ENCODE measurements at places on chromosomes 2 and 18. TPM values are rescaled to one million over a fixed set of nuclear protein-coding genes. Genes with fewer than 3 reads are reported as not detected.

- DNase-seq = no peak
Observed at GRCh38 chr18:77360315-77361190, 110.9 kb downstream of the GALR1 start.

DNA sequence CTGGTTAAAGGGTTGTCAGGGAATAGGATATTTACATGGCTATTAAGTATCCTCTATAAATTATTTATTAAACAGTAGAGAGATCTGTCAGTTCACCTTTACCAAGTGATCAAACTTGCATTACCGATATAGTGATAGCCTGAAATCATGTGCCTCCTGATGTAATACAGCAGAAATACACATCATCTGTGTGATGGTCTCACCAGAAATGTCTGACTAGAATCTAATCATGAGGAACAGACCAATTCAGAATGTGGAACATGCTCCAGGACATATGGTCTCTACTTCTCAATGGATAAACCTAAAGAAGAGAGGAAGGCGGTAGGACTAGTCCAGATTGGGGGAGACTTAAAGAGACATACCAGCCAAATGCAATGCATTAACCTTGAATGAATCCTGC lies 6.2 kb downstream of the VPS54 start:
- DNase-seq = no peak

UPP2 gene
- polyA plus RNA-seq = 0.24 TPM

GRCh38 chr18:79645291-79645983 lies 34.2 kb upstream of the CTDP1 start:
- no peak for DNase-seq

- DNase-seq = no peak
Observed at GRCh38 chr2:32423536-32423935, 66.7 kb downstream of the BIRC6 start.

DNA sequence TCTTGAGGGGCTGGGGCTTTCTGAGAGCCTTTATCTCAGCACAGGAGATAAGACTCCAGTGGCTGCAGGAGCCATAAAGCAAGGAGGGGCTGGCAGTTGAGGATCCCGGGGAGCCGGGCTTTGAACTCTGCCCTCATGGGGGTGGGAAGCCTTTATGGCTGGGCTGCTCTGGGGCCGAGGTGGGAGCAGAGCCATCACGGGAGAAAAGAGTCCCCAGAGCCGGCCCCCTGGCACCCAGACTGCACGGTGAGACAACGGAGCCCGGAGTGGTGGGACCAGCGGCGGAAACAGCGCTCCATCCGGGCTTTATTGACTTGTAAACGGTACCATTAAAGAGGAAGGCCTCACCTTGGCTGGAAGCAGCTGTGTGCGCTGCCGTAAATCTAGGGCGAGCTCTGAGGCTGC lies 162.6 kb downstream of the MYCN start:
- no peak for DNase-seq

CXCR2 gene
- polyA plus RNA-seq = 0.29 TPM

ERICH2 gene
- polyA plus RNA-seq = 1.1 TPM

GRCh38 chr2:233007739-233008138 lies 5.3 kb downstream of the NGEF start:
- no peak for DNase-seq

GRCh38 chr2:74498500-74499266 lies 720 bp downstream of the LBX2 start:
- DNase-seq = peak; percentile 35

GRCh38 chr2:105872830-105873229 lies 128.1 kb downstream of the NCK2 start:
- DNase-seq = no peak

MOGAT1 gene
- polyA plus RNA-seq = not detected

DNA sequence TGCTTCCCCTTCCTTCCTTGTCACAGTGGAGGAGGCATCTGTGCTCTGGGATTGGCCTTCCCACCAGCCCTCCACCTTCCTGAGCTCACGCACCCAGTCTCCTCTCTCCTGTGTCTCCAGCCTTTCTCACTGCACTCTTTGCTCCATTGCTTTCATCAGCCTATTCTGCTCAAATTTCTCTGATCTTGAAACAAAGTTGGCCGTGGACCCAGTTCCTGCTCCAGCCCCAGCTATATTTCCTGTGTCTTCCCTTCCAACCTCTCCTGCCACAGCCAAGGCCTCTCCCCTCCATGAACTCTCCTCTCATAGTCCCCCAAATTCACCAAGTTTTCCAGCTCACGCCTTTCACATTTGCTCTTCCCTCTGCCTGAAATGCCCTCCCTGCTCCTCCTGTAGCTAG lies 226.6 kb upstream of the AGAP1 start:
- no peak for DNase-seq

- DNase-seq = no peak
Observed at GRCh38 chr2:121699421-121700333, 37.0 kb downstream of the NIFK start.

- DNase-seq = no peak
Observed at GRCh38 chr2:174615871-174616436, 18.4 kb upstream of the WIPF1 start.

GRCh38 chr2:219029829-219030165 lies 11.5 kb downstream of the CFAP65 start:
- peak; percentile 75 for DNase-seq

GRCh38 chr2:136424112-136424511 lies 306.2 kb upstream of the CXCR4 start:
- no peak for DNase-seq

LCT gene
- polyA plus RNA-seq = not detected

SCN9A gene
- 0.22 TPM for polyA plus RNA-seq

DNA sequence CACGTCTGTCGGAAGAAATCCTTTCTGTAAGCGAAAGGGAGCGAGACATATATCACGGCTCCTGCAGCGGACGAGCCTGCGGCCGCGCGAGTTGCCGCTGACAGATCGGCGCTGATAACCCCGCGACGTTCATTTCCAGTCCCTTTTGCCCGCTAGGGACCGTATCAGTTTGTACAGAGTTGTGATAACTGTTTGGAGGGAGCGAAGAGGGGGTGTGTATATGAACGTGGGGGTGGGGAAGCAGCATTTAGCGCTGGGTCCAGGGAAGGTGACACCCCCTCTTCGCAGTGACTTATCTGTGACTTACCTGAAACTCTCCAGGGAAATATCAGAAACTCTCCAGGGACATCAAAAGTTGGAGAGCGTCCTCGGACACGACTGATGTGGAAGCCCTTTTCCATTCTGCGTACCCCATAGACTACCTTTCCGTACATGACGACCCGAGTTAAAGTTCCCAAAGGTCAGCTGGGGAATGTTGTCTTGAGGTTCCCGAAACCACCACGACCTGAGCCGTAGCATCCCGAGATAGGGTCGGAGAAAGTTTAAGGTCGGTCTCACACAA lies 948 bp upstream of the GATA6 start:
- DNase-seq = no peak

DNA sequence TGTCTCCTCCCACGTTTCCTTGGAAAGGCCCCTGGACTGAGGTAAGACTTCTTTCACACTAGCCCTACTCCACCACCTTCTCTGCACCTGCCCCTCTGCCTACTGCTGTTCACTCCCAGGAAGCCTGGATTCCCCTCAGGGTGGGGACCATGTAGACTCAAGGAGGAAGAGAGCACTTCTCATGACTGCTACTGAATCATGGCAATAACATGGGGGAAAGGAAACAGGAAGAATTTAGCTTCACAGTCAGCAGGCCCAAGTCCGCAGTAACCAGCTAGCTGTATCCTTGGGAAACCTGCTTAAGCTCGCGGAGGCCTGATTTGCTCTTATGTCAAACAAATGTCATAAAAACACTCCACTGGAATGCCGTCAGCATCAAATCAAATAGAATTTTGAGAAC lies 126.2 kb upstream of the CAPN13 start:
- no peak for DNase-seq

GRCh38 chr18:70693246-70693645 lies 404.4 kb downstream of the SOCS6 start:
- DNase-seq = no peak

PAX3 gene
- not detected for polyA plus RNA-seq

GRCh38 chr2:199395311-199395710 lies 62.4 kb downstream of the SATB2 start:
- DNase-seq = no peak

- DNase-seq = no peak
Observed at GRCh38 chr2:133200684-133201421, 367.4 kb downstream of the NCKAP5 start.

DCDC2C gene
- not detected for polyA plus RNA-seq

DNA sequence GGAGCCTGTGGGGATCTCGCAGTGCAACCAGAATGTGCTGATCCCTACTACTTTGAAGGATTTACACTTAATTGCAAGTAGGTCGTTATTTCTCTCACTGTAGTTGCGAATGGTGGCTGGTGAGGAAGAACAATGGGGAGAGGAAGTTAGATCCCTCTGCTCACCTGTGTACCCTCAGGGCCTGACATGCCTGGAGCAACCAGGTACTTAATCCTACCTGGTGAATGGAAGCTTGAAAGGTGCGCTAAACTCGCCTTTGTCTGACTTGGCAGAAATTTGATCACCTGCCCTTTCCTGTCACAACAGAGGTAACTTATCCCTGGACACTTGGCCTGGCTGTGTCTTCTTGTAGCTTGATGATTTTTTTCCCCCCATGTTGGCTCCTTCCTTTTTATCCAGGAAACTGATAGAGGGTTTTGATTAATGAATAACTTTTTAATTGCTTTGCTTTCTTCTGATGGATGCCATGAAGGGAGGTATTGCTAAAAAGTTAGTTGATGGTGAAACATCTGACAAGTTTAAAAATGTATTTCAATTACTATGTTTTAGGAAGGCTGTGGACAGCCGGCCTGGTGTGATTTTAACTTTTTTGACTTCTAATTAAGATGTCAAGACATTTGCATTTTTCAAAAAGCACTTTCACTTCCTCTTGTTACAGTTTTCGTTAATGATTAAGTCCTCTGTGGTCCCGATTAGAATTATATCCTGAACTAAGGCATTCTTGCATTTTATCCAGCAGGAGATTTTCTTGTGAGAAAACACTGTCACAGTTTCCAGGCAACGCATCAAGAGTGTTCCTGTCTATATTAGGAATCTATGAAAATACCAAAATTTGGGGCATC lies 9.2 kb downstream of the SGPP2 start:
- no peak for DNase-seq

CFAP210 gene
- polyA plus RNA-seq = 0.24 TPM

DNA sequence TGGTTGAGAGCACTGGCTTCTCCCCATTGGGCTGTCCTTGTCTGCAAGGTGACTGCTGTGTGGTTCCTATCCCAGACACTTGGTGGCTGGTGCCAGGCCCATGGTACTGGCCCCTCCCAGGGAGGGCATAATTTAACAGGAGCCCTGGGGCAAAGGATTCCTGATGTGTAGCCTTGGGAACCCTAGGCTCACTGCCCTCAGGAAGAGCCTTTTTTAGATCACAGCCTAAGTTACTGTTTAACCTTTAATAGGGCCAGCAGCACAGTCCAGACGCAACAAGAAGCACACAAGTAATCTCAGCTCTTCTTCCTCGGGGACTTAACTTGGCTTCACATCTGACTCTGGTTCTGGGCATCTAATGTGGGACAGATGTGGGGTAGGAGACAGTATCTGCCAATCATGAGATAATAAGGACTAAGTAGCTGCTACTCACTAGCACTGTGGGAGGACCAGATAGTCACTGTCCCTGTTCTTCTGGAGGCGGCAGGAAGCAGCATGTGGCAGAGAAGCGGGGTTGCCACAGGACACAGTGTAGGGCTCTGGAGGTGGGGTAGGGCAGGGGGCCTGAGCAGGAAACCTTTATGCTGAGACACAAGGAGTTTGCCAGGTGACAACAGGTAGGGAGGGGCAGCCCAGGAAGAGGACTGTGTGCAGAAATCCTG lies 136.3 kb downstream of the TMEM17 start:
- no peak for DNase-seq

DNA sequence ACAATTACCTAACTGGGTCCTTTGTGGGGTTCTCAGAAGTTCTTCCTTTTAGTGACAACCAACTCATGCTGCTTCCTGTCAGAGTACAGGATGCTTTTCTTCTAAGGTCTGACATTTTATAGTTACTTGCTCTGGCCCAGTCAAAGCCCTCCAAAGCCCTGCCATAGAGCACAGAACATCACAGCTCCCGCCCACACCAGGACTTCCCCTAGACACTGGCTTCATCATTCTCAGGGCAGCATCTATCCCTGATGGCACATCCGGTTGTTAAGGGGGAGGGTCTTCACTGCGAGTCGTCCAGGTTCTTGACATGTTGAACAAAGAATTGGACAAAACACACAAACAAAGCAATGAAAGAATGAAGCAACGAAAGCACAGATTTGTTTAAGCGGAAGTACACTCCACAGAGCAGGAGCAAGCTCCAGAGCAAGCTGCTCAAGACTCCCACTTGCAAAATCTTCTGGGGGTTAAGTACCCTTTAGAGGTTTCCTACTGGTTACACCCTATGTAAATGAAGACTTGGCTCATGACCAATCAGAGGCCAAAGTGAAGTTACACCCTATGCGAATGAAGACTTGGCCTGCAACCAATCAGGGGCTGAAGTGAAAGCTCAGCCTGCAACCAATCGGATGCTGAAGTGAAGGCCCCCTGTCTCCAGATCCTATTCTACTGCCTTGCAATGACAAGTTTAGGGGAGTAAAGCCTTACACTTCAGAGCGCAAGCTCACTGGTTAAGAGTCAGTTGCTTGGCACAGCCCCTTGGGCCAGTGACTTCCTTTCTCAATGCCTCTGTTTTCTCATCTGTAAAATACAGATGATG lies 79.0 kb downstream of the HDAC4 start:
- no peak for DNase-seq

All from brain (organoid and tissue), 16 donors.